Metanephros (tissue), 2 donors: ENCODE measurements at places on chromosomes 2 and 18. TPM values are rescaled to one million over a fixed set of nuclear protein-coding genes. Genes with fewer than 3 reads are reported as not detected.

GLI2 gene
- total RNA-seq = 18.7 TPM

CFAP65 gene
- 0.23 TPM for total RNA-seq

DSG1 gene
- total RNA-seq = 0.06 TPM

R3HDM1 gene
- 18.9 TPM for total RNA-seq

PAX8 gene
- 178 TPM for total RNA-seq

AOX1 gene
- 2.8 TPM for total RNA-seq
